ENCODE measurements at places on chromosomes 7 and 10. TPM values are rescaled to one million over a fixed set of nuclear protein-coding genes. Genes with fewer than 3 reads are reported as not detected.

The SCIN gene
- 4.7 TPM for total RNA-seq

The TRIL gene
- 0.29 TPM for total RNA-seq

The ARHGEF35 gene
- total RNA-seq = 3.6 TPM

The VSTM4 gene
- total RNA-seq = 14.1 TPM

The ANK3 gene
- total RNA-seq = 58.0 TPM

The PPP1R3C gene
- total RNA-seq = 73.4 TPM

The MEPCE gene
- total RNA-seq = 28.6 TPM

GRCh38 chr7:138212314-138212713 is 136.1 kb downstream of the AKR1D1 start:
- no peak for DNase-seq

- DNase-seq = peak; percentile 36
Measured at GRCh38 chr10:101367569-101368453, 13.8 kb downstream of the BTRC start.

- peak; percentile 13 for DNase-seq
Measured at GRCh38 chr7:52897713-52898112, 137.7 kb upstream of the POM121L12 start.

Data from osteoblast (primary cell).